ENCODE measurements at places on chromosomes 13 and 19.
A peak's percentile ranks its signal among the peaks of the same experiment; 100 is the strongest.

GRCh38 chr13:30751183-30751933 lies 16.0 kb downstream of the ALOX5AP start:
- no peak for DNase-seq

DNA sequence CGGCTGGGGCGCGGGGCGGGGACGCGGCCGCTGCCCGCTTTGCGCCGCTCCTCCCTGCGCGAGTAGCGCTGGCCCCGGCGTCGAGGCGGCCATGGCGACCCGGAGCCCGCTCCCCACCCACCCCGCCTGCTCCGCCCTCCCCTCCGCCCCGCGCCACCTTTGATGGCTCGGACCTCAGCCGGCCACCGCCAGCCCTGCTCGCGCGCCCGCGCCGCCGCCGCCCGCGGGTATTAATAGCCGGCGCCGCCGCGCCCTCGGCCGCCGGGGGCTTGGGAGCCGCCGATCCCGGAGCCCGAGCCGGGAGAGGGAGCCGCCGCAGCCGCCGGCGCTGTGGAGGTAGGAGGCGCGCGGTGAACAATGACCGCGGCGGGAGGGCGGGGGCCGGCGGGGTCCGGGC lies 261 bp downstream of the FARP1 start:
- no peak for DNase-seq

DNA sequence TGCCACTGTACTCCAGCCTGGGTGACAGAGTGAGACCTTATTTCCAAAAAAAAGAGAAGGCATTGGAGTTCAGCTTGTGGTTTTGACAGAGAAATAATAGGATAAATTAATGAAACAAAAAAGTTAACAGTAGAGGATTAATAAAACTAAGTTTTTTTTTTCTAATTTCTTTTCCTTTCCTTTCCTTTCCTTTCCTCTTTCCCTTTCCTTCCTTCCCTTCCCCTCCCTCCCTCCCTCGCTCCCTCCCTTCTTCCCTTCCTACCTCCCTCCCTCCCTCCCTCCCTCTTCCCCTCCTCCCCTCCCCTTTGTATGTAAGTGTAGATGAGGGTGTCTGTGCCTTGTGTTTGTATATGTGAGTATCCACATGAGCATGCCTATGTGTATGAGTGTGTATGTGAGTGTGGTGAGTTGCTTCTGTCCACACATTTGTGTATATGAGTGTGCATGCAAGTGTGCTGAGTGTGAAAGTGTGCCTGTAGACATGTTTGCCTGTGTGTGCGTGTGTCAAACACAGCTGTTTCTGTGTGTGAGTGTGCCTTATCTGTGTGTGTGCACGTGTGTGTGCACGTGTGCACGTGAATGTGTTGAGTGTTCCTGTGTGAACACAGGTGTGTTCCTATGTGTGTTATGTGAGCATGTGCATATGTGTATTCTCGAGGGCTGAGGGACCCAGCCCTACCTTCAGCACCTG lies 12.5 kb upstream of the MZF1 start:
- no peak for DNase-seq

DNA sequence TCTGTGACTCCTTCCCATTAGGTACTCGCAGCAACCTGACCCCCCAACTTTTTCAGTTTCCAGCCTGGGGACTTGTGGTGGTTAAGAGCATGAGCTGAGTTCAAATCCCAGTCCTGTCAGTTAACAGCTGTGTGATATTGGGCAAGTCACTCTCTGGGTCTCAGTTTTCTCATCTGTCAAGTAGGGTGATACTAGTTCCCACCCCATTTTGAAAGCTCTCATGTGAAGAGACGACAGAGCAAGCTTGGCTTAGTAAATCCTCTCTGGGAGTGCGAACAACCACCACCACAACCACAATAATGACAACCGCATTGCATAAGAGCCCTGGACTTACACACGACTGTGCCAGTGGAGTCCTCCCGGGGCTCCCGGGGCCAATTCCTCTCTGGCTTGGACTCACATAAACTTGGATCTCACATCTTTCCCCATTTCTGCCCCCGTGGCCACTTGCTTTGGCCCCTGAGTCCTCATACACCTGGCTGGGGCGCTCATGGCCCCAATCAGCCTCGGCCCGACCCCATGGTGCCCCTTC lies 454 bp downstream of the BLVRB start:
- peak; percentile 63 for DNase-seq

GRCh38 chr19:2578391-2578890 lies 102.5 kb downstream of the GADD45B start:
- no peak for DNase-seq

DNA sequence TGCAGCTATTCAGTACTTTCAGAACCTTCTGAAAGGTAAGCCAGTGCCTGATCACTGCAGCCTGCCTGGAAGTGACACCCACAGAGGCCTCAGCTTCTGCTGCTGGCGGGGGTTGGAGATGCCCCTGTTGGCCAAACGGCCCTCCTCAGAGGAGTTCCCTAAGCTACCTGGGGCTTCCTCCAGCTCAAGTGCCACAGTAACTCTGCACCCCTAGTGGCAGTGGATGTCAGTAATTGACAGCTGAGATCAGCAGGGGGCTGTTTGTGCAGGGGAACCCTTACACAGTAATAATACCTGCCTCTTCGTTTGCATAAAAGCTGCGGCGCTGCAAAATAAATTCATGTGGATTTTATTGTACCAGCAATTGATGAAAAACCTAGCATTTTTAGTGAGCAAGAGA lies 28.9 kb downstream of the TDRD12 start:
- DNase-seq = no peak

DNA sequence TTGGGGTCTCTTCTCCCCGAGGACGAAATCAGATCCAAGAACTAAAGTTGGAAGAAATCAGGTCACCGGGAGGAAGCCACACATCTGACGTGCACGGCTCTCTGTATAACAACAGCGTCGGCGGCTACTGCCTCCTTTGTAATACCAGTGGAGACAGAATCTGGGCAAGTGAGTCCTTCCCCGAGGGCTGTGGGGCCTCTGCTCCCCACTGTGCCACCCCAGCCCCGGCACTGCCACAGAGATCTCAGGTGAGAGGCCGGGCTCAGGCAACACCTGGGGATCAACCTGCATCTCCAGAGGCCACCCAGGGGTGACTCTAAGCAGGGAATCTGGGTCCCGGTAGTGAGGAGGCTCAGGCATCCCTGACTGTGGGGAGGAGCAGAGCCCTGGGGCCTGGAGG lies 33.7 kb upstream of the C13orf46 start:
- DNase-seq = no peak

GRCh38 chr13:110276553-110276950 lies 30.4 kb downstream of the COL4A1 start:
- DNase-seq = peak; percentile 24

GRCh38 chr13:114234645-114235421 lies at the start of gene CDC16:
Gene CDC16, plus strand, starts transcription at chr13:114234897. Its CDS starts 188 bp downstream, at chr13:114235085.
- peak; percentile 98 for DNase-seq

GRCh38 chr13:111171629-111172028 lies 56.5 kb downstream of the ARHGEF7 start:
- no peak for DNase-seq

DNA sequence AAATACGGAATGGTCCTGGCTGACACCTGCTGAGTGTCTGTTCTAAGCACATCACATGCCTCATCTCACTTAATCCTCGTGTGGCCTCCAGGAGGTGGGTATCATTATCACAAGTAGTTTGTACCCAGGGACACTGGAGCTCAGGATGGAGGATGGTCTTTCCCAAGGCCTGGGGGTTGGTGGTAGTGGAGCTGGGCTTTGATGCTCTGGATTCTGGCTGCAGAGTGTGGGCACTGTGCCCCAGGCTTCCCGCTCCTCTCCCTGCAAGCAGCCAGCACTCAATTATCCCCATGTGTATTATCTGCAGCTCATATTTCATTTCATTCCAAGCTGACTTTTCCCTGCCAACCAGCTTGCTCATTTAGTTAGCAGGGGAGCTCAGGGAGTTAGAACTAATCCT lies 52.1 kb downstream of the SIAH3 start:
- DNase-seq = no peak

- DNase-seq = peak; percentile 90
Observed at GRCh38 chr19:8654591-8655339, 24.3 kb downstream of the NFILZ start.

DNA sequence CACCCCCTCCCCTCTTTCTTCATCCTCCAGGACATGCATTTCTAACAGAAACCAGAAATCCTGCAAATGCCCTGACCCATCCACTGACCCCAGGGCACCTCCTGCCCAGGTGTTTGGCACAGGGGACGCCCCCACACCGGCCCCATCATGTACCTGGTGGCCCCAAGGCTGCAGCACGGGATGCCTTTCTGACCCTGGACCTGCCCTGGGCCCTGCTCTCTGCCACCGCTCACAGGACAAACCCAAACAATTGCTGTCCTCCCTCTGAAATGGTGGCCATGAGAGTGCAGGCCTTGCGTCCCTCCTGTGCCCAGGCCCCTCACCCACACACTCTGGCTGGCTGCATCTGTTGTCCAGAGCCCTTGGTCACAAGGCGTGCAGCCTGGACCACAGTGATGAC lies 12.1 kb downstream of the SCGB2B2 start:
- no peak for DNase-seq

DNA sequence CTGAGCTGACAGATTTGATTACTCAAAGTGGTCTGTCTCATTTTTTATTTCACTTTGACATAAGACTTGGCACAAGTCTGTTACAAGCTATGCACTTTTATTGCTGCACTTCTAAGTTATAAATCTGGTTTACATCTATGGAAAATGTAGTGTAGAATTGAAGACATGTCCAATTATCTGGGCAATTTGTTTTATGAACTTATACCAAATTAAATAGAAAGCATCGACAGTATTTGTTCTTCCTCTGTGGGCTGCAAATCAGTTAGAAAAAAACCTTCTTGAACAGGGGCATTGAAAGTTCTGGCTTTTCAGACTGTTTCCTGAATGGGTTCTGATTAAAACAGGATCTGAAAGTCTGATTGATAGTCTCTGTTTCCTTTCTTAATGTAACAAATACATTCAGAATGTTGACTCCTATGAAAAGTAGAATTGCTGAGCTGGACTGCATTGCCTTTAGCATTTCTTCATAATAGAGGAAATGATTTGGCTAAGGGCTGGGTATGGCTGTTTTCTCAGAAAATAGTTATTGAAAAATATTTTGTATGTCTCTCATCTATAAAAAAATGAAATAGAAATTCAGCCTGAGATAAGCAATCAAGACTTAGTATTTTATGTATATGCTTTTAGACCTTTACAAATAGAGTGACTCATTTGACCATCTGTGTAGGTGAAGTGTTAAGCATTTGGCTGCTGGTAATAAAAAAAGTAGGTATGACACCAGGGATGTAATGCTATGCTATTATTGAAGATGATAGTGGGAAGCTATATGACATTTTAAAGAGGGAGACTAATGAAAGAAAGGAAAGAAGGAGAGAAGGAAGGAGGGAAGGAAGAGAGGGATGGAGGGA lies 210.9 kb upstream of the SPRY2 start:
- DNase-seq = no peak

- no peak for DNase-seq
Observed at GRCh38 chr19:49655570-49656455, 9.8 kb downstream of the IRF3 start.

DNA sequence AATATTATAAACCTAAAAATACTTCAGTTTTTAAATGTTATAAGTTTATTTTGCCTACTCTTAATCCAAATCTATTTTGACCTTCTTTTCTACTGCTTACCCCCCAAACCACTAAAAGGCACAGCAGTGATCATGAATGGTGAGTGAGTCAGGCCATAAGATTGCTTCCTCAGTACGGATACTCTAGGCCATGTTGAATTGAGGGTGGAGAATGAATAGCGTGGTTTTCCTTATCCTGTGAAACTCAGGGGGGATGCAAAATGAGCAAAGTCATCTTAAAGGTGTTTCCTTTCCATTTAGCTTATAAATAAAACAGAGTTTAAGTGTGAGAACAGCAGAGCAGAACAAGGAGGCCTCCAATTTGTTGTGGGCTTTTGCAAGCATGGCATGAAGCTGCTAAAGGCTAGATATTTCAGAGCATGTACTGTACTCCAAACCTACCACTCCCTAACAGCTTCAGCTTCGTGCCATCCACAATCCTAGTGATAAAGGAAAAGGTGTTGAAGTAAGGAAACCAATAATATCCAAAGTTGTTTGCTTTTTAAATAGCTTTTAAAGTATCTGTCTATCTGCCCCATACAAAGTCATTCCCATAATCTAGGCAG lies 25.0 kb downstream of the SERPINE3 start:
- DNase-seq = no peak

GRCh38 chr13:113272701-113273181 lies 24.3 kb upstream of the LAMP1 start:
- DNase-seq = no peak

- no peak for DNase-seq
Observed at GRCh38 chr13:94280845-94281244, 198.6 kb downstream of the DCT start.

- DNase-seq = no peak
Observed at GRCh38 chr19:45051929-45052579, 13.2 kb downstream of the CLASRP start.

- no peak for DNase-seq
Observed at GRCh38 chr19:51743405-51743804, 8.3 kb downstream of the FPR1 start.

DNA sequence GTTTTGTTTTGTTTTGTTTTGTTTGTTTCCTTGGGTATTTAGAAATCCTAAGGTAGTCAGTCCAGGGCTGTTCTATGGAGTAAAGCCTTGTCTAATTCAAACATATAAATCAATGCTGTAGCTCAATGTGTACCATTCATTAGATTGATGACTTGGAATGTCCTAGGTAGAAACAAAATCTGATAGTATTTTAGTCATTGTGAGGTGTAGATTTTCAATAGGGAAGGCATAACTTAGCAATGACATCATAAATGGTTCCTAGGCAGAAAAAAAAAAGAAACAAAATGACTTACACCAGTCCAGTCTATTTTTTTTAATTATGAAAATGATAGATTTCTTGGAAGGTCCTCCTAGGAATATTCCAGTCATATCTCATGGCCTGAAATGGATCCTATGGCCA lies 189.9 kb downstream of the SPRY2 start:
- DNase-seq = no peak
